ENCODE measurements at places on chromosomes 3 and 15. TPM values are rescaled to one million over a fixed set of nuclear protein-coding genes. Genes with fewer than 3 reads are reported as not detected.

Gene DNAH12
- 0.58 TPM for total RNA-seq

DNA sequence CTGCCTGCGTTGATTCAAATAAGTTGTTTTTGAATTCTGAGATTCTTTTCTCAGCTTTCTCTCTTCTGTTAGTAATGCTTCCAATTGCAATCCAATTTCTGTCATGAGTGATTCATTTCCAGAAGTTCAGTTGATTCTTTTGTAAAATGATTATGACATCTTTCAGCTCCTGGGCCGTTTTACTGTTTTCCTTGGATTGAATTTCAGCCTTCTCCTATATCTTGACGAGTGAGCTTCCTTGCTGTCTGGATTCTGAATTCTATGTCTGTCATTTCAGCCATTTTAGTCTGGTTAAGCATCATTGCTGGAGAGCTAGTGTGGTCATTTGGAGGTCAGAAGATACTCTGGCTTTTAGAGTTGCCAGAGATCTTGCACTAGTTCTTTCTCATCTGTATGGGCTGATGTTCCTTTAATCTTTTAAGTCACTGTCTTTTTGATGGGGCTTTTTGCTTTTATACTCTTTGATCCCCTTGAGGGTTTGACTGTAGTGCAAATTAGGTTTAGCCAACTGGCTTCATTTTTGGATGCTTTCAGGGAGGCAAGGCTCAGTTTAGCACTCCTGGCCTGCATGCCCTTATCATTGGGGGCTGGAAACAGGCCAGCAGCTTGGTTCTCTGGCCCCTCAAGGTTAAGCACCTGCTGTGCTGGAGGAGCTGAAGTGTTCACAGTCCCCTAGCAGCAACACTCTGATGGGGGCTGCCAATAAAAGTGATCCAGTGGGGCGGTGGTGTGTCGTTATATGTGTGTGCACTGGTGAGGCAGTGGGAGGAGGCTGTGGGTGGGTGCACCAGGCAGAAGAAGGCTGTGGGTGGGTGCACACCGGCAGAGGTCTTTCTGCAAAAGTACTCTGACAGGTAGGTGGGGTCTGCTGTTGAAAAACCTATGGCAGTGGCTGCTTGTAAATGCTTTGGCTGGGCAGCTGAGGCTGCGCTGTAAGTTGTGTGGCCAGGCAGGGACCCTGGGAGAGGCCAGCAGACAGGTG lies 51.2 kb downstream of the MCTP2 start:
- H3K36me3 ChIP-seq, result no peaks in the 10 kb centered on the region
- DNase-seq, result peak; percentile 16
- H3K27me3 ChIP-seq, result no peaks in the 10 kb centered on the region
- no peaks in the 10 kb centered on the region for H3K4me1 ChIP-seq
- no peak overlapping the region for H3K4me3 ChIP-seq

Gene PGBD4
- 0.87 TPM for total RNA-seq

GRCh38 chr15:101121511-101122090 lies 130.2 kb downstream of the CHSY1 start:
- peak; percentile 20 for DNase-seq
- no peak overlapping the region for H3K27ac ChIP-seq
- no peaks in the 10 kb centered on the region for H3K27me3 ChIP-seq
- no peaks in the 10 kb centered on the region for H3K36me3 ChIP-seq
- H3K4me3 ChIP-seq, result no peak overlapping the region
- no peaks in the 10 kb centered on the region for H3K4me1 ChIP-seq

GRCh38 chr15:27844018-27844666 lies 255.0 kb downstream of the OCA2 start:
- H3K27me3 ChIP-seq, result no peaks in the 10 kb centered on the region
- no peak for DNase-seq
- no peaks in the 10 kb centered on the region for H3K36me3 ChIP-seq
- no peak overlapping the region for H3K4me3 ChIP-seq
- H3K27ac ChIP-seq, result no peak overlapping the region

DNA sequence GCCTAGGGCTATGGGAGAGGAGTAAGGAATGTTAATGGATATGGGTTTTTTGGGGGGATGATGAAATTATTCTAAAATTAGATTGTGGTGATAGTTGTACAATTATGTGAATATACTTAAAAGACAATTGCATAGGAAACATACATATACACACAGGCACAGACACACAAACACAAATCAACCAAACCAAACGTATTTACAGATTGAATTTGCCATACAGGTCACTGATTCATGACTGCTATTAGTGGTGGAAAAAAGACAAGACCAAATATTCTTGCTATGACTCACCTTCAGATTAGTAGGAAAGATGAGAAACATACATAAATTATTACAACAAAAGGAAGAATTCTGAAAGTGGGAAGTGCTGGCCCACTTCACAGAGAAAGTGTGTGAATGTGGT lies 85.3 kb downstream of the C3orf38 start:
- no peaks in the 10 kb centered on the region for H3K4me1 ChIP-seq
- H3K27me3 ChIP-seq, result no peaks in the 10 kb centered on the region
- DNase-seq, result no peak
- no peaks in the 10 kb centered on the region for H3K36me3 ChIP-seq
- no peak overlapping the region for H3K27ac ChIP-seq
- H3K4me3 ChIP-seq, result no peak overlapping the region

DNA sequence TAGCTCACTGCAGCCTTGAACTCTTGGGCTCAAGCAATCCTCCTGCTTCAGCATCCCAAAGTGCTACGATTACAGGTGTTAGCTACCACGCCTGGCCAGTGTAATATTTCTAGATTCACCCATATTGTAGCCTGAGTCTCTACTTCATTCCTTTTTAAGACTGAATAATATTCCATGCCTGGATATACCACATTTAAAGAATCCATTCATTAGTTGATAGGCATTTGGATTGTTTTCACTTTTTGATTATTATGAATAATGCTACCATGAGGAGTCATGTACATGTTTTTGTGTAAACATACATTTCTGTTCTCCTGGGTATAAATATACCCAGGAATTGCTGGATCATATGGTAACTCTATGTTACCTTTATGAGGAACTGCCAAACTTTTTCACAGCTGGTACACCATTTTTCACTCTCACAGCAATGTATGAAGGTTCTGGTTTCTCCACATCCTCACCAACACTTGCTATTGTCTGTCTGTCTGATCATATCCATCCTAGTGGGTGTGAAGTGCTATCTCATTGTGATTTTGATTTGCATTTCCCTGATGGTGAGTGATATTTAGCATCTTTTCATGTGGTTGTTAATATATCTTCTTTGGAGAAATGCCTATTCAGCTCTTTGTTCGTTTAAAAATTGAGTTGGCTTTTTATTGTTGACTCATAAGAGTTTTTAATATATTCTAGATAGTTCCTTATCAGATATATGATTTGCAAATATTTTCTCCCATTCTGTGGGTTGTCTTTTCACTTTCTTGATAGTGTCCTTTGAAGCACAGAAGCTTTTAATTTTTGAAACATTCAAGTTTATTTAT lies 32.6 kb downstream of the EEFSEC start:
- H3K27me3 ChIP-seq, result no peaks in the 10 kb centered on the region
- no peak overlapping the region for H3K27ac ChIP-seq
- no peak for DNase-seq
- no peaks in the 10 kb centered on the region for H3K36me3 ChIP-seq
- H3K4me1 ChIP-seq, result no peaks in the 10 kb centered on the region

DNA sequence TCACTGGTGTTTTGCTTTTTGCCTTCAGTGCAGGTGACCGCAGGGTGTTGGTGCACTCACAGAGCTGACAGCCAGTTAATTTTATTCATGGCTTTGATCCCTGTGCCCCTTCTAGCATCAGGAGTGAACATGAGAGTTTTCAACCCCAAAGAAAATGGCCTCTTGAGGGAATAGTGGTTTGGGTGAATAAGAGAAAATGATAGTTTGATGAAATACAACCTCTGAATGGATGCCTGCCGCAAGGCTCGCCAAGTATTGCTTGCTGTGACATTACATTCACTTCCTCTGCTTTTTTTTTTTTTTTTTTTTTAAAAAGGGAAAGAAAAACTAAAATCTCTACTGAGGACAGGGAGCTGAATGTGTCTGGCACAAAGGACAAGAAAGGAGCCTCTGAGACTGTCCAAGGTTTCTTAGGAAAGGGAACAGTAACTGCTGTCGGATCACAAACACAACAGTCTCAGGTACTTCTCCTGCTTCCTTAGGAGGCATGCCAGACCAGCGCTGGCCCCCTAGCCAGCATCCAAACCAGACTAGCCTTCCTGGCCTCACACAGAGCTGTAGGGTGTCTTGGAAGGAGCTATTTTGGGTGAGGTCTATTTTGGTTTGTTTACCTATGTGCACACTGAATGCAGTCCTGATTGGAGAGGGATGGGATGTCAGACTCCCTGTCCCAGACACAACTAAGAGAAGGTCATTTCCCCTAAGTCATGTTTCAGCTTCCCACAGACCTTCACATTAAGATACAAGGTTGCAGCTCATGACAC lies 29.0 kb downstream of the CCDC80 start:
- no peak for DNase-seq
- no peak overlapping the region for H3K27ac ChIP-seq
- no peaks in the 10 kb centered on the region for H3K4me1 ChIP-seq
- no peak overlapping the region for H3K4me3 ChIP-seq

DNA sequence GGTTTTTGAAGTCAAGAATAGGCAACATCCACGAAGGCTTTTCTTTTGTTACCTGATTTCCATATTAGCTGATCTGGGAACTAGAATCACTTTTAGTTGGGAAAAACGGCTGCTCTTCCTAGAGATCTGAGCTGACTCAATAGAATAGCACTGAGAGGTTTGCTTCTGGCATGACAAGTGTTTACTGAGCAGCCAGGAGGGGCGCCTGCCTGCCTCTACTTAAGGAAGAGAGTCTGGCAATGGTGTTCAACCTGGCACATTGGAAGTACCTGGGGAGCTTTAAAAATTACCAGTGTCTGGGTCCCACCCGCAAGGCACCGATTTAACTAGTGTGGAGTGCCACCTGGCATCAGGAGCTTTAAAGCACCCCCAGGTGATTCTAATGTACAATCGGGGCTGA lies 34.4 kb downstream of the FAM43A start:
- H3K4me3 ChIP-seq, result no peak overlapping the region
- DNase-seq, result no peak
- H3K4me1 ChIP-seq, result no peaks in the 10 kb centered on the region
